ENCODE measurements at places on chromosomes 2 and 18.

GRCh38 chr2:117645458-117645857 lies 169.0 kb upstream of the DDX18 start:
- DNase-seq: no peak

DNA sequence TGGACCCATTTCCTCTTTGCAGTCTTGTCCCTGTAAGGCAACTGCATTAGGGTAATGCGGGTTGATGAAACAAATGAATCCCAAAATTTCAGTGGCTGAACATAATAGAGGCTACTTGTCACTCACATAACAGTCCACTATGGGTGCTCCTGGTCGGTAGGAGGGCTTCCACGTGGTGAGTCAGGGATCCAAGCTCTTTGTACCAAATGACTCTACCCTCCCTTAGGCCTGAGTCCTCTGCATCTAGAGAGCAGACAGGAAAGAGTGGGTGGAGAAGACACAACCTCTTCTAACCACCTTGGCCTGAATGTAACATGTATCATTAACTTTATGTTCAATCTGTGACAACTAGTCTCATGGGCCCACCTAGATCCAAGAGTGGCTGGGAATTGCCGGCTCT lies 86.2 kb upstream of the HAAO start:
- no peak for DNase-seq

DNA sequence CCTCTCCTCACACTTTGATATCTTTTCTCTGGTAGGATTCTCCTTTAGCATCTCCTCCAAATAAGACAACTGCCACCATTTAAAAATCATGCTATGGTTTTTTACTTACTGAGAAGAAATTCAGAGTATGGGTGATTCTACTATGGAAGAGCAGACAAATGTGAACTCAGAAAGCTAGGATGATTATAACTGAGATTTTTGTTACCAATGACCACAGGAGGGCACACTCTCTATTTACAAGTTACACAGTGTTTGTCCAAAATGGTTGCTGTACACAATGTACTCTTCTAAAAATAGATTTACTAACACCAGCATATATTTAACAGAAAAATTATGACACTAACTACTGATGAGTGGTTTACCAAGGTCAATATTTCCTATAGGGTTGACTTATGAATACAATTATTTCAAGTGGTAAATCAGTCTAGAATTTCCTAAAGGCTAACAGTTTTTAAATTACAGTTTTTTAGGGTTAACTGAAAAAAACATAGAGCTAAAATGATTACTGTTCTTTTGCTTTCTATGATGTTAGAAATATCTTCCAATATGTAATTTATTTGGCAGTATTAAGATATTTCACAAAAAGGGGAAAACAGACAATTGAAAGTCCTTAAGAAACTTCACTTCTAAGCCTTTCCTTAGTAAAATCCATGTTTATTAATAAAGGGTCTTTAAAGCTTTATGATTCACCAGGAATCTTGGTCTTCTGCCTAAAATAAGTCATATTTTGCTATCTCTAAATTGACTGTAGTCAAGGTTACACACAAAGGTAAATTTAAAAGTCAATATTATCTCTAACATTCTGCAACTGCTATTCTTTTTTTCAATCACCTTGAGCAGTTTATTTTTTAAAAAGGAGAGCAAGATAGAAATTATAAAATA lies 57.2 kb downstream of the MAP4K3 start:
- DNase-seq: no peak

- DNase-seq: no peak
Observed at GRCh38 chr18:45373286-45373880, 241.9 kb upstream of the SLC14A2 start.

GRCh38 chr2:1940679-1941078 lies 196.4 kb upstream of the PXDN start:
- no peak for DNase-seq

GRCh38 chr2:26735097-26735496 lies 29.0 kb upstream of the SLC35F6 start:
- DNase-seq: no peak

All from effector memory CD8-positive, alpha-beta T cell (primary cell).